Left lobe of liver (tissue), 2 donors: ENCODE measurements at places on chromosomes 2 and 18.

DNA sequence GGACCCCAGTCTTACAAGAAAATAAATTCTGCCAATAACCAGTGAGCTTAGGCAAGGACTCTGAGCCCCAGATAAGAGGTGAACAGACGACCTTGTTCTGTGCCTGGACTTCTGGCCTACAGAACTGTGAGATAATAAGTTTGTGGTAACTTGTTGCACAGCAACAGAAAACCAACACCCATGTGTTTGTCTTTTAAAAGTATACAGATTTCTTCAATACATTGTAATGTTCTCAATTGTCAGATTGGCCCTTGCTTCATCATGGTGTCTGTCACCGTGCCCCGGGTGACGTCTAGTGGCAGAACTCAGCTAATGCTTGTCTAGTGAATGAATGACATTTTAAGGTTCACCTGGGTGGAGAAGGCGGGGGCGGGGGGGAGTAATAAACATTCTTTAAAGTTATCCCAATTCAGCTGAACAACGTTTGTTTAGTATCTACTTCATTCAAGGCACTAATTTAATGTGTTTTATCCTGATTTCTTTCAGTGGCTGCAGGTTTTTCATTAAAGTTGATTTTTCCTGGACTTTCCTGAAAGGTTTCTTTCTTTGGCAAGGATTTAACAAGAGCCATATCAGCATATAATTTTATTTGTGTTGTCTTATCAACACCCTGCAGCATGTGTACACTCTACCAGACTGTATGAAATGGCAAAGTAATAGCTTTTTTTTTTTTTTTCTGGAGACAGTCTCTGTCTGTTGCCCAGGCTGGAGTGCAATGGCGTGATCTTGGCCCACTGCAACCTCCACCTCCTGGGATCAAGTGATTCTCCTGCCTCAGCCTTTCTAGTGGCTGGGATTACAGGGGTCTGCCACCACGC lies 123.8 kb upstream of the DLX2 start:
- no peak for DNase-seq

GRCh38 chr2:122236925-122237324 lies 481.5 kb downstream of the TSN start:
- DNase-seq: no peak

DNA sequence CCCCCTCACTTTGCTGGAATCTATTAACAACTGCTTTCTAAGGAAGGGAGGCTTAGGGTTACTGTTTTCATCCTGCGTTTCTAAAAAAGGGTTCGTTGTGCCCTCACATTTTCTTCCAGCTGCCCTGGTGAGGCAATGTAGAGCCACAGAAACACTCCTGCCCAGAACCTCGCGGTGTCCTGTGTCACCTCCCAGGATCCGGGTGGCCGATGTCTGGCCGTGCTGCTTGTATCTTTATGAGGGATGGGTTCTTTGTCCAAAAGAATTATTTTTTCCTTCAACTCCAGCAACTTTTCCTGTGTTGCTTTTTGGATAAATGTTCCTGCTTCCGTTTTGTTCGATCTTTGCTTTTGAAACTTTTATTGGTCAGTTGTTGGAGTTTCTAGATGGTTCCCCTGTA lies 291.8 kb upstream of the HS6ST1 start:
- DNase-seq: no peak

GRCh38 chr18:10247021-10247741 lies 207.3 kb upstream of the APCDD1 start:
- DNase-seq: no peak

- DNase-seq: peak; percentile 27
Measured at GRCh38 chr18:13262839-13263691, 44.5 kb downstream of the LDLRAD4 start.

DNA sequence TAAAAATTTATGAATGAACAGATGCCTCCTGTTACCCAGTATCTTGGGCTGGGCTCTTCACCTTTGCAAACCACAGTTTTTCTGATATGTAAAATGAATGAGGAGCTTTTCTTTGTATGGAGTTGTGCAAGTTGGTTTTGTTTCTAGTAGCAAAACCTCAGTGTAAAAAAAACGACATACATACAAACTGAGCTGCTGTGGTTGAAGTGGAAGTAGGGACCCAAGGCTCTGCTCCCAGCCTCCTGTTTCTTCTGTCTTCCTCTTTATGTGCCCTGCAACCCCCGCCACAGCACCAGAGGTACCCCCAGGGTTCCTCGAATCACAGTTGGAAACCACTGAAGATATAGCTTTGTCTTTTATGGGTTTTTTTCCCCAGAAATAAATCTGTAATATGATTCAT lies 118.1 kb downstream of the MYO1B start:
- no peak for DNase-seq

DNA sequence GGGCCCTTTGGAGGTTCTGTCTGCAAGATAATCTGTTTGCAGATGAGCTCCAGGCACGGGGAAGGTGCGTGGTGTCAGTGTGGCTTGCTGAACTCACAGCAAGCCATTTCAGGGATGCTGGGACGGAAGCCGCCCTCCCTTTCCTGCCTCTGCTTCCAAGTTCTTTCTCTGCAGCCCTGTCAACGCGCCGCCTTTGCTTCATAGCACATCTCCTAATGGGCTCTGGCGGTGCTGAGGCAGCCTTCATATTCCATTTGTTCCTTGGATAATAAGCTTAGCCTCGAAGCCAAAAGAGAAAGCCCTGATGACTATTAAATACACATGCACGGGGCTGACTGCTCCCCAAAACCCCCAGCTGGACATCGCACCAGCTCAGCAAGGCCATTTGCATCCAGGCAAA lies 81.7 kb upstream of the TAF1B start:
- DNase-seq: no peak

DNA sequence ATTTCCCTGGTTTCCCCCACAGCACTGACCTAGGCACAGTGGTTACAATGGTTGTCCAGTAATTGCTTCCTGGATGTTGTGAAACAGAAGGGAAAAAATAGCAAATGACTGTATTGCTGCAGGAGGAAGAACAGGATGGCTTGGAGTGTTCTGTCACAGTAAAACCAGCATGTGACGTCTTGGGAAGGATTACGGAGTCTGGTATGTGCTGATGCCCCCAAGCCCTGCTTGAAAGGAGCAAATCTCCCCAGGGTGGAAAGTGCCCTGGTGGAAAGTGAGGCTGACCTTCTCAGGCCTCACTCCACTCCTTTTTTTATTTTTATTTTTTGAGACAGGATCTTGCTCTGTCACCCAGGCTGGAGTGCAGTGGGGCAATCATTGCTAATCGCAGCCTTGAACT lies 7.8 kb downstream of the RAB11FIP5 start:
- no peak for DNase-seq

- no peak for DNase-seq
Measured at GRCh38 chr18:79488311-79489050, 92.8 kb downstream of the NFATC1 start.

DNA sequence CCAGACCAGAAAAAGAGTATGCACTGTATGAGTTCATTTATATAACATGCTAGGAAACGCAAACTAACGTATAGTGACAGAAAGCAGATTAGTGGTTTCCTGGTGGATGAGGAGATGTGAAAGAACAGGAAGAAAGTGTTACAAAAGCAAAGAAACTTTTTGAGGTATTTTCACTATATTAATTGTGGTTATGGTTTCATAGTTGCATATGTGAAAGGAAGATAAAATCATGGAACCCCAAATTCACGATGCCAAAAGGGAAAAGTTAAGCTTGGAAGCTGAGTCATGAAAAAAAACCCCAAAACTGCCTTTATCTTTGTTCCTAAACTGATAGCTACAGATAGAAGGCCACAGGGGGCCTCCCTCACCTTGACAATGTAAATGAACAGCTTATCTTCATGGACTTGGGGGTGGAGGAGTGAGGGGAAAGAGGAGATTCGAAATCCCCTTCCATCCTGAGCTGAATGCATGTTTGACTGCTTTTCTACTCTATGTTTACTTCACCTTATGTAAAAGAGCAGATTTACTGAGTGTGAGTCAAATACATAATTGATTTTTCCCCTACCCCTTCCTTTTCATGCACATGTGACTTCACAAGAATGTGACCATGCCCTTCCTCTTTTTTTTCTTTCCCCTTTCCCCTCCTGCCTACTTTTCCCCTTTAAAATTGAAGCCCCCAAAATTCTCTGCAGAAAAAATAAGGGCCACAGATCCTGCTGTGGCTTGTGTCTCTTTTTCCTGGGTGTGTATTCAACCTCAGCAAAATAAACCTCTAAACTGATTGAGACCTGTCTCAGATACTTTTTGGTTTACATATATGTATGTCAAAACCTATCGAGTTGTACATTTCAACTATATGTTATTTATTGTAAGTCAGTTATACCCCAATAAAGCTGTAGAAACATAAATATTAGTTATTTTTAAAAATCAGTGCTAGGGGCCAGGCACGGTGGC lies 100.1 kb upstream of the TLK1 start:
- no peak for DNase-seq

DNA sequence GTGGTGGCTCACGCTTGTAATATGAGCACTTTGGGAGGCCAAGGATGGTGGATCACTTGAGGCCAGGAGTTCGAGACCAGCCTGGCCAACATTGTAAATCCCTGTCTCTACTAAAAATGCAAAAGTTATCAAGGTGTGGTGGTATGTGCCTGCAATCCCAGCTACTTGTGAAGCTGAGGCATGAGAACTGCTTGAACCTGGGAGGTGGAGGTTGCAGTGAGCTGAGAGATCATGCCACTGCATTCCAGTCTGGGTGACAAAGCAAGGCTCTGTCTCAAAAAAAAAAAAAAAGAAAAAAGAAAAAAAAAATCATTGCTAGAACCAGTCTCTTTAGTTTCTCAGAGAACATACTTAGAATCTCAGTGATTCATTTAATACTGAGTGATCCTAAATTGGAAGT lies 217.1 kb downstream of the DYM start:
- no peak for DNase-seq

DNA sequence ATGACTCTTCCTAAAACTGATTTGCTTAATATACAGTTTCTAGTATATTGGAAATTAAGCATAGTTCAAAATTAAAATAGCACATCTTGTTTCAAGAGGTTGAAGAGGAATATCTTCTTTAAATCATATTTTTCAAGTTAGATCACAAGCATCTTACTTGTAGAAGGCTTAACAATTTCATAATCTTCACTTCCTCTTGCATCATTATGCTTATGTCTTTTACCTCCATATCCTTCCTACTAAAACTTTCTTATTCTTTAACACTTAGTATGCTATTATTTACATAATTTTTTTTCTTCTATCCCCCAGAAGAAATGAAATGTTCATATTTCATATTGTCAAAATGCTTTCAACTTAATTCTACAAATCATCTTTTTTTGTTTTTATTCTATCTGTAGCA lies 1354.9 kb upstream of the TMEFF2 start:
- DNase-seq: no peak

GRCh38 chr18:36695806-36696205 lies 133.0 kb downstream of the TPGS2 start:
- DNase-seq: no peak

GRCh38 chr18:23673725-23674124 lies 11.0 kb upstream of the ANKRD29 start:
- no peak for DNase-seq

DNA sequence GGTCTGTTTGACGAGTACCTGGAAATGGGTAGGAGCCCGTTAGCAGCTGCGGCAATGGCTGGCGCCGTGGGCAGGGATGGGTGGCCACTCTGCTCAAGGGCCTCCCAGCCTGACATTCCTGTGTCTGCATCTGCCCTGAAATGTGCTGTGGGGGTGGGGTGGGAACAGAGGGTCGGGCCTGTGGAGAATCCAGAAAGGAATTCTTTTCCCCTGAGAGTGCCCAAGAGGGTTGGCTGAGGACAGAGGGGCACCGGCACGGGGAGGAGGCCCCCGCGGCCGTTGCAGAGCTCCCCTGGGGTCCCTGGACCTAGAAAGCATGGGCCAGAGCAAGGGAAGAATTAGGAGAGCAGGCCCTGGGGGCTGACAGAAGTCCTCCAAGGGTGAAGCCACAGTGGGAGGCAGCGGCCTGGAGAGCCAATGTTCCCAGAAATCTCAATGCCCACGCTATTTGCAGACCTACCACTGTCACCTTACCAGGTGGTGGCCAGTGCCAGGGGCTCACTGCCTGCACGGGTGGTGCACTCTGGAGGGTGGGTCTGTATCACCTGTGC lies 27.8 kb downstream of the ANO7 start:
- no peak for DNase-seq

GRCh38 chr2:36858551-36859365 lies 107.6 kb downstream of the STRN start:
- no peak for DNase-seq

DNA sequence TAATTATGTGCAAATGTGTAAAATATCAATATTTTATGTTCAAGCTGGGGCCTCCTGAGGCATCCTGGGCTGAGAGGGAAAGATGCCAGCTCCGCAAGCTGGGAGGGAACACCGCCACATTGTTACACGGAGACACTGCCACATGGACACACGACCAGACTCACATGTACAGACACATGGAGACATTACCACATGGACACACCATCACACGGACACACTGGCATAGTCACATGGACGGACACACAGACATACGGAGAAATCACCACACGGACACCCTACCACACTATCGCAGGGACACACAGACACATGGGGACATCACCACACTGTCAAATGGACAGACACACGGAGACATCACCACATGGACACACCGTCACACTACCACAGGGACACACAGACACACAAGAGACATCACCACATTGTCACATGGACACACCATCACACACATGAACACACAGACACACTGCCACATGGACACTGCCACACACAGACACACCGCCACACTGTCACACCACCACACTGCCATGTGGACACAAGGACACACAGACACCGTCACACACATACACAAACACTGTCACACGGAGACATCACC lies 117.6 kb downstream of the CCDC74A start:
- DNase-seq: no peak

GRCh38 chr2:127255146-127255545 lies 35.0 kb upstream of the CYP27C1 start:
- no peak for DNase-seq

- no peak for DNase-seq
Measured at GRCh38 chr18:75063196-75063595, 145.7 kb downstream of the PTGR3 start.

- no peak for DNase-seq
Measured at GRCh38 chr2:24675338-24675737, 117.9 kb downstream of the PTRHD1 start.

GRCh38 chr2:126887506-126887905 lies 11.2 kb upstream of the TEX51 start:
- DNase-seq: peak; percentile 23

- DNase-seq: peak; percentile 16
Measured at GRCh38 chr2:71811726-71812125, 335.9 kb downstream of the CYP26B1 start.

GRCh38 chr2:117169036-117169765 lies 645.3 kb upstream of the DDX18 start:
- DNase-seq: no peak

DNA sequence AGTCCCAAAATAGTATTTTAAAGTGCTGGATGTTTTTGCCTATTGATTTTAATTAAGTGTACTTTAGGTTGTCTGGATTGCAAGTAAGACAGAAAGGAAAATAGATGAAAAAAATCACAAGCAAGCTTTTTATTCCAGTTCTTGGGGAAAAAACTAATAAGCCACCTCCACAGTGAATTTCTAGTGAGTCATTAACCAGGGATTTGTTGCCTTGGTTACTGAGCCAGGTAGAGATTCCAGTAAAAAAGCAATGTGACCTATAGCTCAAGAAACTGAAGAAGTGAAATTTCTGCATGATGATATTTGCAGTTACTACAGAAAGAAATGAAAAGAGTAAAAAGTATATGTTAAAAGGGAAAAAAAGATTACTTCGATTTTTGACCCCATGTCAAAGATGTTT lies 160.6 kb downstream of the METTL4 start:
- DNase-seq: no peak

GRCh38 chr18:34695310-34695709 lies 14.8 kb upstream of the DTNA start:
- DNase-seq: no peak
